ENCODE measurements at places on chromosomes 3 and 15.
A peak's percentile ranks its signal among the peaks of the same experiment; 100 is the strongest.

GRCh38 chr15:99009741-99010330 is 2.2 kb upstream of the PGPEP1L start:
- DNase-seq: no peak

GRCh38 chr3:94004301-94004910 is 24.0 kb downstream of the STX19 start:
- DNase-seq: no peak

GRCh38 chr15:52733088-52733487 is 53.9 kb upstream of the ATOSA start:
- no peak for DNase-seq

GRCh38 chr3:4417449-4417848 is 49.6 kb downstream of the SUMF1 start:
- no peak for DNase-seq

DNA sequence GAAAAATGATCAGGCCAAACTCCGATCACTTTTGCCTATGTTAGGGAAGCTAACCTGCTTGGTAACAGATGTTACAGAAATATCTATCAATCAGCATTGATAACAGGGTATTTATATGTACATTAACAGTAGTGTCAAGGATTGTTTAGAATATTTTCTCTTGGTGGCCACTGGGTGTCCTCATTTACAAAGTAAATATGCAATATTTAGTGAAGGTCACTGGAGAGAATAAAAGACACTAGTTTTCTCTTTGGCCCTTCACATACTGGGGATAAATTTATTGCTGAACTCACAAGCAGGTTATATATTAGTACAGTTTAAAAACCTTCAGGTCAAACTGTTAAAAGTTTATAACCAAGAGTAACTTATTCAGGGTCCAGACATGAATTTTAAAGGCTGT is 69.0 kb downstream of the TIGIT start:
- no peak for DNase-seq

DNA sequence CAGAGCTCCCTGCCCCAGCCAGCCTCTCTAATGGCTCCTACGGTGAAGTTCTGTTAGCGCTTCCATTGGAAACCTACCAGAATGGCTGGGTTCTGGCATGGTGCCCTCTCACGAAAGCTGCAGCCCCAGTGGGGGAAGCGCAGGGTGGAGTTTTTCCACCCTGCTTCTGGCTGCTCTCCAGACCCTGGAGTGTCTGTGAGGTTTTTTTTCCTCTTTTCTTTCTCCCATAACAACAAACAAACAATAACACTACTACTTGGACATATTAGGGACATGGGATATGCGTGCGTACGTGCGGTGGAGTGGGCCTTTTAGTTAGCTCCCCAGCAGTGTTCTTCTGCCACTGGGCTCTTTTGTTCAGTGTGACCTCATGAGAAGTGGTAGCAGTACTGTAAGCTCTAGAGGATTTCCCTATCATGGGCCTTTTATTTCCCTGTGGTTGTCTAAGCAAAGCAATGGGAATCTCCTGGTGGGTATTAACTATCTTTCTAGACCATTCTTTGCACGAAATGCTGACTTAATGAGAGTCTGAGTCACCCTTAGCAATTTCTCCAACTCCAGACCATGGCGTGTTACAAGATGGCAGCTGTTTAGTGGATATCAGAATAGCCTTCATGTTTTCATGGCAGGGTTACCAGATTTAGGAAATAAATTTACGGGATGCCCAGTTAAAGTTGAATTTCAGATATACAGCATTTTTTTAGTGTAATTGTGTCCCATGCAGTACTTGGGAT is 161.9 kb downstream of the FNDC3B start:
- DNase-seq: peak; percentile 2

- DNase-seq: no peak
Measured at GRCh38 chr3:112974894-112975293, at the start of gene CD200R1. TSS of gene CD200R1 (minus strand) at chr3:112975103. CDS start at chr3:112974857, 246 bp downstream.

DNA sequence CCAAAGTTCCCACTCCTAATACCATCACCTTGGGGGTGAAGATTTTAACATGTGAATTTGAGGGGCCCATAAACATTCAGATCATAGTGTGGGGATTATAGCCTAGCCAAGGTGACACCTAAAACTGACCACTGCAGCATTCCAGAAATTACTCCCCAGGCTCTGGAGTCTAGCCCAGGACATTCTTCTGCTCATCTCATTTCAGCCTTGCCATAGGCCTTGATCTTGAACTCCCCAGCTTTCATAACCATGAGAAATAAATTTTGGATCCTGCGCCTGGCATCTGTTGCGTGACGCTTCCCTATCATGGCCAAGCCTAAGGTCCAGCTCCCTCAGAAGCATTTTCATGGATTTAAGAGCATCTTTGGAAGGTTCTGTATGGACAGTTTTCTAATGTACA is 502.9 kb upstream of the THBS1 start:
- DNase-seq: no peak

GRCh38 chr15:77907824-77908751 is 169.4 kb downstream of the TBC1D2B start:
- no peak for DNase-seq

GRCh38 chr15:78149805-78150751 is 916 bp downstream of the IDH3A start:
- no peak for DNase-seq

DNA sequence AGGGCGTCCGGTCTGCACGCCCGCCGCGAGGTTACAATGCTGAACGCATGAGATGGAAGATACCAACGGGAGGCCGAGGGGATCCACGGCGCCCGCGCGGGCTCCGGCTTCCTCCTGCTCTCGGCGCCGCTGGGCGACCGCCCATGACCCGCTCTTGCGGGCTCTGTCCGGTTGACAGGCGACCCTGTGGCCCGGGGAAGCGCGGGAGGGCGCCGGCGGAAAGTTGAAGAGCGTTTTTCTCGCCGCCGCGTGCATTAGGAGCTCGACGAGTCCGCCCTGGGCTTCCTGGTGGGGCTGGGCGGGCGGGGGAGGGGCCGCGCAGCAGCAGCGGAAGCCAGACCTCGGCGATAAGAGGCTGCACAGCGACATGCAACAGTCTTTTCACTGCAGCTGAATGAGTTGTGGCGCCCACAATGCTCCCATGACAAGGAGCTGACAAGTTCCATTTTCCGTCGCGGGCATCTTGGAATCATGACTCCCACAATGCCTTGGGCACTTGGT is at the start of gene MBNL1:
MBNL1 (plus strand) TSS at position 375 of the 501 bp plus-strand sequence. CDS start 31,265 bp downstream, outside the sequence.
- DNase-seq: peak; percentile 81

- DNase-seq: no peak
Measured at GRCh38 chr3:156090126-156090525, 30.3 kb upstream of the KCNAB1 start.

- DNase-seq: no peak
Measured at GRCh38 chr15:59178151-59178695, 28.4 kb upstream of the LDHAL6B start.

- no peak for DNase-seq
Measured at GRCh38 chr3:66416556-66417304, 84.1 kb downstream of the LRIG1 start.

- DNase-seq: no peak
Measured at GRCh38 chr3:182671541-182671940, 121.8 kb upstream of the ATP11B start.

GRCh38 chr3:112931736-112932521 is 43.0 kb downstream of the CD200R1 start:
- DNase-seq: no peak

- no peak for DNase-seq
Measured at GRCh38 chr15:64144192-64144564, 7.4 kb upstream of the SNX22 start.

DNA sequence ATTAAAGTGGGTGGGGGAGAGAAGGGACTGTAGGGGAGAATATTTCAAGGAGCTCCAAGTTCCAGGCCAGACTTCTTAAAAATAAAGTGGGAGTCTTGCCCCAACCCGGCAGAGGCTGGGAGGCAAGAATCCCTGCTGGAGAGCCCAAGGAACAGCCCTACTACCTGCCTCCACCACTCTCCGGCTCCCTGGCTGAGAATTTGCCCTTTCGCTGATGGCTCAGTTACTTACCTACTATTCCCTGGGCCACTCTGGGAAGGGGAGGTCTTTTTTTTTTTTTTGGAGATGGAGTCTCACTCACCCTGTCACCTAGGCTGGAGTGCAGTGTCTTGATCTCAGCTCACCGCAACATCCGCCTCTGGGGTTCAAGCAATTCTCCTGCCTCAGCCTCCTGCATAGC is 15.5 kb downstream of the MYL3 start:
- DNase-seq: no peak

GRCh38 chr3:186515125-186515524 is 29.1 kb downstream of the CRYGS start:
- no peak for DNase-seq

GRCh38 chr3:23874359-23875112 is 42.3 kb downstream of the NKIRAS1 start:
- DNase-seq: no peak

GRCh38 chr15:39999538-40000200 is 39.3 kb downstream of the SRP14 start:
- DNase-seq: no peak

GRCh38 chr15:92803852-92804609 is 96.1 kb upstream of the CHD2 start:
- DNase-seq: no peak

- DNase-seq: no peak
Measured at GRCh38 chr15:90840157-90840855, 28.1 kb upstream of the FURIN start.

DNA sequence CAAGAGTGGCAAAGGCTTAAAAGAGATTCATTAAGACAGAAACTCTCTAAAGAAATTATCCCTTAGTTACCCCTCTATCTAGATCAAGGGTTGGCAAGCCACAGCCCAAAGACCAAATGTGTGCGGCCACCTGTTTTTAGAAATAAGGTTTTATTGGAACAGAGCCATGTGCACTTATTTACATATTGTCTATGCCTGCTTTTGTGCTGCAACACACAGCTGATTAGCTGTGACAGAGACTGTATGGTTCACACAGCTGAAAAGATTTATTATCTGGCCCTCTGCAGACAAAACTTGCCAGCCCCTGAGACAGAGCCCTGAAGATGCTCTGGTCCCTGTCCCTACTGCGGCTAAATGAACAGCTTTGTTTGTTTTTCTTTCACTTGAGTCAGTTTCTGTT is 88.1 kb downstream of the ADAMTS9 start:
- DNase-seq: no peak

GRCh38 chr3:31918179-31919150 is 62.6 kb downstream of the OSBPL10 start:
- no peak for DNase-seq

GRCh38 chr3:148078658-148079057 is 619.0 kb upstream of the AGTR1 start:
- no peak for DNase-seq

DNA sequence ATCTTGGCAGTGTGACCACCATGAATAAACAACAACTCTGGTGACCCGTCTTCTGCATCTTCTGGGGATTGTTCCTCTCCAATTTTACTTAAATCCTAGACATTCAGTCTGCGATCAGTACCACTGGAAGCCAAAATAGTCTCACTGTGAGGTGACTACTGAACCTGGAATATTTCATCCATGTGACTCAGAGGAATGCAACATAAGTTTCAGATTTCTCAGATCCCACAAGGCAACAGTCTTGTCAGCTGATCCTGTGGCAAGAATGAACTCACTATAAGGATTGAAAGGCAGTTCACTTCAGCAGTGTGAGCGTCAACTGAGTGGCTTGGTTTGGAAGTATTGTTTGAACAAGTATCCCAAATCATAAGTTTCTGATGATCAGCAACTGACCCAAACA is 13.2 kb downstream of the NSUN3 start:
- DNase-seq: no peak

DNA sequence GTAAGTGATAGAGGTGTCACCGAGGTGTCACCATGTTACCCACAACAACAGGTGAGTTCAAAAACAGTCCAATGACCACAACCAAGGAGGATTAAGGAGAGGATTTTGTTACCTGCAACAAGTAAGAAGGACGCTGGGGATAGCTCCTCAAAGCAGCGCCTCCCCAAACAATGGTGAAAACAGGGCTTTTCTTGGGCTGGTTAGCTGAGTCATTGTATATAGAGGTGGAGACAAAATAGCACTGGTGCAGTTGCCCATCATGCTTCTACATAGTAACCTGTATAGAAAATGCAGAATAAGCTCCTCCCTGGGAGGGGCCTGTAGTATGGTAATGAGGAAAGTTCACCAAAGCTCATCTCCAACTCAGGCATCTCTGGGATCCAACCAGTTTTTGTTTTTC is 116.9 kb upstream of the EIF1B start:
- DNase-seq: no peak

- DNase-seq: no peak
Measured at GRCh38 chr15:45087513-45087912, 26.5 kb downstream of the DUOX2 start.

DNA sequence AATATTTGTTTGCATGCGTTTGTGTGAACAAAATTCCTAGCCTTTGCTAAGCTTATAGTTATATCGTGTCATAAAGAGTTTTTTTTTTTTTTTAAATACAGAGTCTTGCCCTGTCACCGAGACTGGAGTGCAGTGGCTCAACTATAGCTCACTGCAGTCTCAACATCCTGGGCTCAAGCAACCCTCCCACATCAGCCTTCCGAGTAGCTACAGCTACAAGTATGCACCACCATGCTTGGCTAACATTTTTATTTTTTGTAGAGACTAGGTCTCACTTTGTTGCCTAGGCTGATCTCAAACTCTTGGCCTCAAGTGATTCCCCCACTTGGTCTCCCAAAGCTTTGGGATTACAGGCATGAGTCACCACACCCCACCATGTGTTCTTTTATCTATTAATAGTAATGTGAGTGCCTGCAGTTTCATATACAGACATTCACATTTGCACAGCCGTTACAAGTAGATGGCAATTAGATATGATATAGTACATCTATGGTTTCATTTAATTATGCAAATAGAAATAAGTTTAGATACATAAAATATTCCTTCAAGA is 848.6 kb downstream of the PDCD6IP start:
- no peak for DNase-seq

- no peak for DNase-seq
Measured at GRCh38 chr15:57541271-57541670, 50.4 kb upstream of the MYZAP start.

DNA sequence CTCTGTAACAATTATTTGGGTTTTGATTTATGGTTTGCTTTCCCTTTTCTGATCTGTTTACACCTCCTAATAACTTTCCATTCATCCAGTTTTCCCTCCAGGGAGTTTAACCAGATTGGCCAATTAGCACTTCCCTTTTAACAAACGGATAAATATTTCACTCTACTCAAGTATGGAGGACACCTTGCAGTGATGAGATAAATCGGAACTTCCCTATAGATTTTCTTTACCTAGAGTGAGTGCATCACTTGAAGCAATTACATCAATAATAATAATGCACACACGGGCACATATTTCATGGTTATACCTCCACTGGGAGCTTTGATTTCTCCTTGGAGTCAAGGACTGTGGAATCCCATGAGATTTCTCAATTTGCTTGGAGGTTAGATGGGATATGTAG is 239.1 kb upstream of the CFAP20DC start:
- DNase-seq: no peak

- DNase-seq: no peak
Measured at GRCh38 chr3:13233487-13234485, 160.6 kb upstream of the IQSEC1 start.

DNA sequence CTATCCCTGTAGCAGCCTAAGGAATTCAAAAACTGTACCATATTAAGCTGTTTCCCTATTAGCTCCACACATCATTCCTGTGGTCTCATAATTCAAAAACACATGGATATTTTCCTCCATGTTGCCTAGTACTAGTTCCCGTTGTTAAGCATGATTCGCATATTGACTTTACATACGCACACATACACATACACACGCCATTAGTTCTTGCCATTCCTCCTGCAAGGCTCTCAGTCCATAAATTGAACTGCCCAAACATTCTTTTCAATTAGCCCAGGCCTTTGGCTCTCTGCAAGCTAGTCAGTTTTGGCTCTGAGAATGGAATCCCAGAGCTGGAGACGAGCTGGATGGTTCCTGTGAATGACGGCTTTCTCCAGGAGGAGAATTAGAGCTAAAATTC is 57.2 kb upstream of the RAD18 start:
- no peak for DNase-seq

GRCh38 chr15:71189718-71190117 is 74.4 kb downstream of the THSD4 start:
- DNase-seq: no peak
